ENCODE measurements at places on chromosomes 13 and 19.

DNA sequence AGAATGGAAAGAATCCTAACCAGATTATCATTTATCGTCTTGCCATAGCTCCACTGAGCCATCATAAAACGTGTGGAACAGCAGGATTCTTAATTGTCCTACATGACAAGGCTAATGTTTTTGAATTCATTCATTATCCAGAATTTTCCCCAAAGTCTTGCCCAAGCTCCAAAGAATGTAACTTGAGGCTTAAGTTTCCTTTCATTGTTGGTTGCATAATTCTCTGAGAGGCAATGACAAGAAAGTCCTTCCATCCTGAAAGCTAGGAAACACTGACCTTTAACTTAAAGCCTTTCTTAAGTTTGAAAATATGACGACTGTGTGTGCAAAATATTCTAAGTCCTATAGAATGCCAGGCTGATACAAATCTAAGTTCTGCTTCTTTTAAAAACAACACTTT lies 546.1 kb downstream of the SUCLA2 start:
- DNase-seq, result no peak

DNA sequence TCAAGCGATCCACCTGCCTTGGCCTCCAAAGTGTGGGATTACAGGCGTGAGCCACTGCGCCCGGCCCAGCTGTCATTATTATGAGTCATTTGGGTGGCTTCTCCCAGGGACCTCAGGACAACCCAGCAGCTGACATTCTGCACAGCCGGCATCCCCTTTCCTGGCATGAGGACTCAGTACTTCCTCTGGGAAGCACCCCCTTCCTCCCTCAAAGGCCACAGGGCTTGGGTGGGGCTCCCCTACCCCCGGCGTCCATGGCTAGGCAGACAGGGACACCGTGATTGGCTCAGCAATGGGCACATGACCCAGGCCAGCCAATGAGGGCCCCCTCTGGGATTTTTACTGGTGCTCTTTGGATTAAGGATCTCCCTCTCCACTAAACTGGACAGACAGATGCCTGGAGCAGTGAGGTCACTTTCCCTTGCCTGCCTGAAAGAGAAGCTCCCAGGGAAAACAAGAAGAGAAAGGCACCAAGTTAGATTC lies 6.0 kb downstream of the KANK2 start:
- DNase-seq, result no peak

DNA sequence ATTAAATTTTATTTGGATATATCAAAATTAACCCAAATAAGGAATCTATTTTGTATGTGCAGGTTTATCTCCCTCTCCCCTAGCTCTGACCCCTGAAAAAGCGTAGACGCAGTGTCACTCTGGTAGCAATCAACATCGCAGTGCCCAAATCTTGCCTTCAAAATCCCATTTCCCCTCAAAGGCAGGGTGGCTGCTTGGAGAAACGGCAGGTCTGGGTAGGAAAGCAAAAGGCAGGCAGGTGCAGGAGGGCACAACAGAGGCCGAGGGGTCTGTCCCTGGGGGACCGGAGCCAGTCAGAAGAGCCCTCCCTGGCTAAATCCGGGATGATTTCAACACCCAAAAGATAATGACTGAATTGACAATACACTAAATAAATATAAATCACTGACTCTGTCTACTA lies 41.9 kb downstream of the NAXD start:
- no peak for DNase-seq

DNA sequence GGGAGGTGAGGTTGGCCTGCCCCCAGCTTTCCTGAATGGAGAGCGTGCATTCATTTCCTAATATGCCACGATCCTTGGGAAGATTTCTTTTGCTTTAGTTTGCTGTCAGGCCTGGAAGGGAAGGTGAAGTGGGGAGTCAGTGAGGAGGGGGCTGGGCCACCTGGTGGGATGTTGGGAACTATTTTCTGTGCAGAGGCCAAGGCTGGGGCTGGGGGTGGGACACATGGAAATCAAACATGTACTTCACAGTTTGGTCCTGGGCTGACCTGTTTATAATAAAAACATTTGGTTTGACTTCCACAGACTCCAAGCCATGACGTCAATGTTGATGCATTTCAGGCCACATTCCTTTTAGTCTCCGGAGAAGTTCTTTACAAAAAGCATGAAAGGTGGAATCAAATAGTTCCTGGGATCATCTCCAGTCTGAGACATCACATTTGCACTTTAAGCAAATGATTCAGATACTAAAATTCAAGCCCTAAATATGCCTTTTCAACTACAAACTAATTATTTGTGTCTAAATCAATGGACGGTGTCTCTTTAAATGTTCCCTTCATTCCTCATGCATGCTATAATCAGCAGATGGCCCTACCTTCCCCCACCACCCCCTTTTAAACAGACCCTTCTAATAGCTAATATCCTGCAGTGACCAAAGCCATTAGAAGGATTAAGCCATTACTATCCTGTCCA lies 41.5 kb upstream of the MEDAG start:
- no peak for DNase-seq

GRCh38 chr13:112803422-112803821 lies 113.6 kb downstream of the ATP11A start:
- DNase-seq, result no peak

GRCh38 chr19:50309396-50310125 lies 19.6 kb downstream of the KCNC3 start:
- DNase-seq, result no peak

DNA sequence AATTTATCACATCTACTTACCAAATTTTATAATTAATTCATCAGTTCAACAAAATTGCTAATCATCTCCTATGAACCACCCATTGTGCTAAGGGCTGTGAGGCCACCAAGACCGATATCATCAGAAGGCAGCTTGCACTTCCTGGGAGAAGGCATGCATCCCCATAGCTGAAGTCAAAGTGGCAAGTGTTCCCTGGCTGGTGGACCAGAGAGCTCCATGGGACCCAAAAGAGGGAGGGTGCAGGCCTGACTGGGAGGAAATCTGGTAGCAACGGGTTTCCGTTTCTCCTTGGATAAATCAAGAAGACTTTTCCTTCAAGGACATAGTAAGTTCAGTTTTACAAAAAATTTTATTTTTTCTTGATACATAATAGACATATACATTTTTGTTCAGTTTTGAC lies 325.2 kb downstream of the FGF9 start:
- DNase-seq, result no peak

DNA sequence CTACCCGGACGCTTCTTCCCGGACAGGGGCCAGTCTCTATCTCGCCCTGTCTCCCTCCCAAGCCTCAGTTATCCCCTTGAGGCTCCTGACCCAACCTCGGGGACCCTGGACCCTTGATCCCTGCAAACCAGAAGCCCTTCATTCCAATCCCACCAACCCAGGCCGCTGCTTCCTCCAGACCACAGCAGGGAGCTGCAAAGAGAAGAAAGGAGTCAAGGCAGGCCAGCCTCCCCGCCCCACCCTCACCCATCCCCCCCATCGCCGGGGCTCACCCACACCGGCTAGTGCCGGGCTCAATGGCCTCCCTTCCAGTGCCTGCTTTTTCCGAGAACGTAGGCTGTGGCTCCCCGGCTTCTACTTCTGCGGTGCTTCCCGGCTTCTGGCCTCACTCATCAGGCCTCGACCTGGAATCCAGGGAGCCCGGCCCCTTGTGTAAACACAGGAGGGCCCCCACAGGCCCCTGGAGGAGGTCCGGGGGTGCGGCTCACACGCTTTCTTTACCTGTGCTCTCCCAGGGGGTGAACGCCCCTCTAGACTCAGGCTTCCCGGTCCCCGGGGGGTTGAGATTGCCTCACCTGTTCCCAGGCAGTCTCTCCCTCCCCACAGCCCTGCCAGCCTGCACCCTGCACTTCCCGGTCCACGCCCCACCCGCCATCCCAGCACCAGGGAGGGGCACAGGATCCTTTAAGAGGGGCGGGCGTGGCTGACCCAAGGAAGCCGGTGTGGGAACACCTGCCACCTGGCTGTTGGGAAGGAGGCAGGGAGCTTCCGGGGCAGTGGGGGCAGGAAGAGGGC lies at the start of gene FAM83E:
Gene FAM83E, minus strand, starts transcription at position 641 of the 795 bp plus-strand sequence. CDS start 1,704 bp downstream, outside the sequence.
- DNase-seq, result no peak

GRCh38 chr13:40220299-40220935 lies 446.0 kb downstream of the FOXO1 start:
- no peak for DNase-seq

GRCh38 chr13:23618341-23618740 lies 48.1 kb downstream of the TNFRSF19 start:
- no peak for DNase-seq

GRCh38 chr19:17830567-17831418 lies 9.5 kb upstream of the INSL3 start:
- peak; percentile 24 for DNase-seq

GRCh38 chr19:46955813-46956371 lies 63.7 kb upstream of the NPAS1 start:
- DNase-seq, result no peak

DNA sequence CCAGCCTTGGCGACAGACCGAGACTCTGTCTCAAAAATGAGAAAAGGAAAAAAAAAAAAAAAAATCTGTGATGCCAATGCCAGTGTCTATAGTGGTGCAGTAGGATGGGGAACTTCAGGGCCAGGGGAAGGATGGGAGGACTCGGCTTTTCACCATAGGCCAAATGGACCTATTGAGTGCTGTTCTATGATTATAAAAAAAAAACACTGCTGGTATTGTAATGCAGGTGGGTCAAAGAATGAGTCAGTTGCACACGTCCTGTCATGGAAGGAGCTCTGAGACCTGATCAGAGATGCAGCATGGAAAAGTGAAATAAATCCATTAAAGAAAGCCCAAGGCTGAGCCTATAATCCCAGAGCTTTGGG lies 7.0 kb downstream of the DNAJB1 start:
- DNase-seq, result no peak

DNA sequence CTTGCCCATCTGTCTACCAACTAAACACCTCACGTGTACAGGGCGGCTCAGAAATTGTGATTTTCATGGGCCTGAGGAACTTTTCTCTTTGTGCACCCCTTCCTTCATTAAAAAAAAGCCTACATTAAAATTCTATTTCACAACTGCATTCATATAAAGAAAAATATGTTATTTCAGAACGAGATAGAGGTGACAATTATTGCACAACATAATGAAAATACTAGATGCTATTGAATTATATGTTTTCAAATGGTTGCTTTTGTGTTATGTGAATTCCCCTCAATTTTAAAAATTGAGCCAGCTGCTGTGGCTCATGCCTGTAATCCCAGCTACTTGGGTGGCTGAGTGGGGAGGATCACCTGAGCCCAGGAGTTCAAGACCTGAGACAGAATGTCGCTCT lies 5.2 kb downstream of the SLC1A6 start:
- no peak for DNase-seq

DNA sequence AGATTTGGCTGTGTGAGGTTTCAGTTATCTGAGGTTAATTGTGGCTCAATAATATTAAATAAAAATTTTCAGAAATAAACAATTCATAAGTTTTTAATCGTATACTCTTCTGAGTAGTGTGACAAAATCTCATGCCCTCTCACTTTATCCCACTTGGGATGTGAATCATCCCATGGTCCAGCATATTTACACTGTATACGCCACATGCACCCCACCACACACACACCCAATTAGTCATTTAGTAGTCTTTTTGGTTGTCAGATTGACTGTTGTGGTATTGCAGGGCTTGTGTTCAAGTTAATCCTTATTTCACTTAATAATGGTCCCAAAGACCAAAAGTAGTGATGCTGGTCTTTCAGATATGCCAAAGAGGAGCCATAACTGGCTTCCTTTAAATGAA lies 66.4 kb upstream of the PCDH9 start:
- no peak for DNase-seq

DNA sequence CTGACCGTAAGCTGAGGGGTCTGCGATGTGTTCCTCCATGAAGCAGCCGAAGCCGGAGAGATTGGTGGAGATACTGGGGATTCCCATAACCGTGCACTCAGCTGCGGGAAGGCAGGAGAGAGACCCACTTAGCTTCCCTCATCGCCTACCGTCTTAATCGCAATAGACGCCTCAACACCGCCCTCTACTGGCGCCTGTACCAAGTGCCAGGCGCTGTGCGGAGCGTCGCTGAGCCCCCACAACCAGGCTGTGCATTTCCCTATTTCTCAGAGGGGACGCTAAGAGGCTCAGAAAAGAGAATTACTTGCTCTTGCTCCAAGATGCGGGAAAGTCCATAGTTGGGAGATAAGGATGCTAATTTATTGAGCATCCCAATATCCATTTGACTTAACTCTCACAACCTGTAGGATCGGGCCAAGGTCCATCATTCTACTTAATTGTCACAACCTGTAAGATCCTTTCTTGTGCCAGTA lies 5.8 kb downstream of the FTL start:
- DNase-seq, result peak; percentile 67

GRCh38 chr13:89746554-89746953 lies 1600.9 kb upstream of the MIR17HG start:
- no peak for DNase-seq

DNA sequence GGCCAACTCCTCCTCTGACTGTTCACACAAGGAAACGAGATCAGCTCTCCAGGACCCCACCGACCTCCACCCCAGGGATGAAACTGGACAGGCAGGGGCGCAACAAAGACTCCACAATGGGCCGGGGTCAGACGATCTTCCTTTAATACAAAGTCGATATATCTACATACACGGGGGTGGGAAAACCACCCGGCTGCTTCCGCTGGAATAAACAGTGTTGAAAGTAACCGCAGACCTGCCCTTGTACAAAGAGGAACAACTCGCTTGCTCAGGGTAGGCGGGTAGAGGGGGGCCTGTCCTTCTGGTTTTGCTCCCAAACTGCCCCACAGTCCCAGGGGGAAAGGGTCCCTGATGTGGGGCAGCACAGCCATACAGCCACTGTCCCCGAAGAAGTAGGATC lies 135.2 kb downstream of the PTPRS start:
- DNase-seq, result no peak

DNA sequence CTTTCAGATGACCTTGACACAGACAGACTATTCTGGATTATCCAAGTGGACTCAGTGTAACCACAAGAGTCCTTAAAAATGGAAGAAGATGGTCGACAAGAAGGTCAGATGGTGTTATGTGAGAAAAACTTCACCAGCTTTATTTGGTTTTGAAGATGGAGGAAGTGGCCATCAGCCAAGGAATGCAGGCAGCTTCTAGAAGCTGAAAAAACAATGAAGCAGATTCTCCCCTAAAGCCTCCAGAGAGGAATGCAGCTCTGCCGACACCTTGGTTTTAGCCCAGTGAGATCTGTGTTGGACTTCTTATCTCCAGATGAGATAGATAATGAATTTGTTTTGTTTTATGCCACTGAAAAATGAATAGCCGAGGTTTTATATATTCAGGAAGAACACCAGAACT lies 501.5 kb downstream of the DCT start:
- no peak for DNase-seq

- no peak for DNase-seq
Measured at GRCh38 chr13:41609828-41610227, 152.5 kb downstream of the RGCC start.

GRCh38 chr19:46813839-46814358 lies 25.5 kb upstream of the SLC1A5 start:
- DNase-seq, result no peak

Data from T-helper 17 cell (primary cell).